ENCODE measurements at places on chromosomes 5 and 9.

GRCh38 chr9:99373912-99374311 is 151.8 kb downstream of the SEC61B start:
- DNase-seq, result no peak

DNA sequence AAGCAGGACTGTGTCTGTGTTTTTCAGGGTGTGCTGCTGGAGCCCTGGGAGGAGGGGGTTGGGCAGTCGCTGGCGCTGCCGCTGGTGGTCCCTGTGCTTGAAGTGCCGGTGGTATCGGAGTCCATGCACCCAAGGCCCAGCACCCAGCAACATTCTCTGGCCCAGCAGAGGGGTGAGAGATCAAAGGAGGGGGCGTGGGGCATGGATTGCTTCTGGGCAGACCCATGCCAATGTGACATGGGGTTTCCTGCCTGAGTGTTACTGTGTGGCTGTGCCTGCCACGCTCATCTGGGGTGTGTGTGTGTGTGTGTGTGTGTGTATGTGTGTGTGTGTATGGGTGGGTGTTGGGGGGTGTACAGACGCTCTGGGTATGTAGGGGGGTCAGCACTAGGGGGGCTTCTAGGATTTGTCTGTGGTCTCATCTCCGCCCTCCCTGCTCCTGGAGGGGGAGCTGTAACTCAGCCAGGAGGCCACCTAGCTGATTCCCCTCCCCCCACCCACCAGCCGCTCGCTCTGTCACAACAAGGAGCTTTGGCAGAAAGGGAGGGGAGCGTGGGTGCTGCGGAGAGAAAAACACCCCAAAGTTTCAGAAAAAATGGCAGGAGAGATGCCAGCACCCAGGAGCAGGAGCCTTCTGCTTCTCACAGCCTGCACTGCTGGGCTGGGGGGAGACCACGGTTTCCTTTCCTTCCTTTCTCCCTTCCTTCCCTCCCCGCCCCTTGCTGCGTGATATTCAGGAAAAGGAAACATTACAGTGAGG is 35.9 kb upstream of the HSPA9 start:
- DNase-seq, result no peak

GRCh38 chr5:164422400-164422799 is 917.0 kb downstream of the MAT2B start:
- DNase-seq, result peak; percentile 17

- no peak for DNase-seq
Measured at GRCh38 chr9:13715430-13715829, 435.9 kb upstream of the MPDZ start.

GRCh38 chr5:76404223-76405211 is 1.4 kb downstream of the IQGAP2 start:
- peak; percentile 15 for DNase-seq

- DNase-seq, result peak; percentile 76
Measured at GRCh38 chr5:35369965-35370790, 139.9 kb upstream of the PRLR start.

DNA sequence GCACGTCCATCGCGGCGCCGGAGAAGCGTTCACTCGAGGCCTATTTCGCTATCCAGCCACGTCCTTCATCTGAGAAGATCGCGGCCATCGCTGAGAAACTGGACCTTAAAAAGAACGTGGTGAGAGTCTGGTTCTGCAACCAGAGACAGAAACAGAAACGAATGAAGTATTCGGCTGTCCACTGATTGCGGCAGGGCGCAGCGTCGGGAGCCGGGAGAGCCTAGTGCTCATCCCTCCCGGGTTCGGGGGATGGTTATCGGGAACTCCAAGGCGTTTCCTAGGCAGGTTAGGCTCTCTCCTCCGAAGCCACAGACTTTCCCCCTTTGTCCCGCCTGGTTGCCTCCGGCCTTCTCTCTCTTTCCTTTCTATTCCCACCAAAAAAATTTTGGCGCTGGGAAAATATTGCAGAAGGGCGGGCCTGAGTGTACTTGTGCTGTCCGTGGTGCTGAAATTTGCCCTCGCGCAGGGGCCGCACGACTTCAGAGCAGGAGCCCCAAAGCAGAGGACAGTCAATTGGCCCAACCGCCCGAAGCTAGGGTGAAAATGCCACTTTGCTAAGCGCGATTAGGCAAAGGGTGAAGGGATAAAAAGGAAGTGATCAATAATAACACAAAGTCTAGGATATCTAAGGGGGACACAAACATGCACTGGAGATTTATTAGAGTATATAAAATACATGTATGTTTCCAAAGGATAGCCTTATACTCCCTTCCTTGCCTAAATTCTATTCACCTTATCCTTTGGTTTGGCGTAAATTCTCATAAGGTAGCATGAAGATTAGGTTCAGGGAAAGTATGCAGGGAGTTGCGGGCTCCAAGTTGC is 1.8 kb downstream of the POU4F3 start:
- DNase-seq, result peak; percentile 81

Data from neuronal stem cell (in vitro differentiated cells).